ENCODE measurements at places on chromosomes 16 and 17.

- no peak for DNase-seq
Observed at GRCh38 chr16:17155485-17155884, 315.3 kb downstream of the XYLT1 start.

- DNase-seq = no peak
Observed at GRCh38 chr17:37340804-37341203, 35.0 kb upstream of the C17orf78 start.

- no peak for DNase-seq
Observed at GRCh38 chr16:89563639-89564392, 3.3 kb downstream of the RPL13 start.

GRCh38 chr16:87585442-87586200 is 16.7 kb upstream of the JPH3 start:
- DNase-seq = no peak

GRCh38 chr17:75386430-75386829 is 19.0 kb downstream of the GRB2 start:
- no peak for DNase-seq

GRCh38 chr16:27424772-27425498 is 23.0 kb downstream of the IL21R start:
- no peak for DNase-seq
